ENCODE measurements at places on chromosomes 4 and X.

- DNase-seq: no peak
Measured at GRCh38 chrX:122512561-122513072, 671.5 kb upstream of the GRIA3 start.

DNA sequence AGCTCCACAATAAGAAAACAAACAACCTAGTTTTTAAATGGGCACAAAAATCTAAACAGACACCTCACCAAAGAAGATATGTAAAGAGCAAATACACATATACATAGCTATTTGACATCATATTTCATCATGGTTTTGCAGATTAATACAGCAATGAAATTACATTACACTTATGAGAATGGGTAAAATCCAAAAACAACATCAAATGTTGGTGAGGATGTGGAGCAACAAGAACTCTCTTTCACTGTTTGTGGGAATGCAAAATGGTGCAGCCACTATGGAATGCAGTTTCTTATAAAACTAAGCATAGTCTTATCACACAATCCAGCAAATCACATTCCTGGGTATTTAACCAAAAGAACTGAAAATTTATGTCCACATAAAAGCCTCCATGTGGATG lies 25.0 kb downstream of the TLR6 start:
- no peak for DNase-seq

DNA sequence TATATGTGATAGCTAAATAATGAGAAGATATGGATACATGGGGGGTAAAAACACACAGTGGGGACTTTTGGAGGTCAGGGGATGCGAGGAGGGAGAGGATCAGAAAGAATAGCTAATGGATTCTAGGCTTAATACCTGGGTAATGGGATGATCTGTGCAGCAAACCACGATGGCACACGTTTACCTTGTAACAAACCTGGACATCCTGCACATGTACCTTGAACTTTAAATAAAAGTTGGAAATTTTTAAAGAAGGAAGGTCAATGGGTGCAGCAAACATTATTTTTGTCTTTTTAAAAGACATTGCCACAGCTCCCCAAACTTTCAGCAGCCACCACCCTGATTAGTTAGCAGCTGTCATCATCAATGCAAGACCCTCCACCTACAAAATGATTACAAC lies 29.7 kb upstream of the UGT2B15 start:
- no peak for DNase-seq

DNA sequence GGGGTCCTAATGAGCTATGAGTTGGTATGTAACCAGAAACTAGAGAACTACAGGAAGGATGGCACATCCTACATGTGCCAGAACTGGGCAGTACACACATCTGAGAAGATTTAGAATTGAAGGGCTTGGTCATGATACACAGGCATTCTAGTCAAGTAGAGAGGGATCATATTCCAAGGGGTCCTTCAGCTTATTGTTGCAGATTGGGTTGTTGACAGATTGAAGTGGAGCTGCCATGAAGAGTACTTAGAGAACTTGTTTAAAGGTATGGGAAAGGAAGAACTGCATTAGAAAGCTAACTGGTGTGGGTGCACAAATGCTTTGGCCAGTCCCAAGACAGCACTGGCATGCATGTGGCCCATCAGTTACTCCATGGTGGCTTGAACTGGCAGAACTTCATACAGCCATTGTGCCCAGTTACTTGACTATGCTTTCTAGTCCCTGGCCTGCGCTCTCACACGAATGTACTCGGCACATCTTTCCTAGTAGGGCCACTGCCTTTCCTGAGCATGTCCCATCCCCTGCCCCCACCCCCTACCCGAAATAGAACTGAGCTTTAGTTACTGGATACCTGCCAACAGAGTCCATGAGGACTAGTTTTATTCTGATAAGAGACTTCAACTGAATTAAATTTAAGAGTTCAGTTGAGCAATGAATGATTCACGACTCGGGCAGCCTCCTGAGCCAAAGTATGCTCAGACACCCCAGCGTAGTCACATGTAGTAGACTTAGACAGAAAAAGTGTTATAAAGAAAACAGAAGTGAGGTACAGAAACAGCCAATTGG lies 64.0 kb downstream of the CCNG2 start:
- DNase-seq: no peak

DNA sequence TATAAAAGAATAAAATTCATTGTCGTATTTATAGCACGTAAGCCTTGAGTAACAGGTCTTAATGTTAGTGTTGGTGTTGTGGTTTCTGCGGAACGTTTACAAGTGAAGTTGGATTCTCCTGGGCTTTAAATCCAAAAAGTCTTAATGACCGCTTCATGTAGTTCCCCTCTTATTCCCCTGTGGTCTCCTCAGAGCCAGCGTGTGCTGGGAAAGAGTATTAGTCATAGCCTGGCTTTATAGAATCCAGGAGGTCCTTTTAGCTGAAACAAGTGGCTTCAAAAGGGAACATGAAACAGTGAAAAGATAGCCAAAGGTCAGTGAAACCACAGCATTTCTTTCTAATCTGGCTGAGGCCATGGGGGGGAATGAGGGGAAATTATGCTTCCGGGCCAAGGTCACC lies 79.1 kb downstream of the CLCN4 start:
- no peak for DNase-seq

DNA sequence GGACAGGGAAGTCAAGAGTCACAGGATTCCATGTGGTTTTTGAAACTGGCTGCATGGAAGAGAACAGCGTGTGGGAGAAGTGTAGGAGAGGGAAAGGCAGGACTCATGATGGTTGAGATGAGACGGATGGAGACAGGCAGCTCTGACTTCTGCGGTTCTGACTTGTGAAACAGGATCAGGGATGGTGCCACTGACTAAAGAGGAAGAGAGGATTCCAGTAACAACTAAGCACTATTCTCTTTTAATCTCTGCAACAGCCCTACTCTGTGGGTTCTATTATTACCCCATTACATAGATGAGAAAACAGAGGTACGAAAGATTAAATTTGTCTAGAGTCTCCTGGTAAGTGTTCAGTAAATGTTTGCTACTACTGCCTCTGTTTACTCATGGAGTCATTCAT lies 156.3 kb downstream of the CBR4 start:
- no peak for DNase-seq

DNA sequence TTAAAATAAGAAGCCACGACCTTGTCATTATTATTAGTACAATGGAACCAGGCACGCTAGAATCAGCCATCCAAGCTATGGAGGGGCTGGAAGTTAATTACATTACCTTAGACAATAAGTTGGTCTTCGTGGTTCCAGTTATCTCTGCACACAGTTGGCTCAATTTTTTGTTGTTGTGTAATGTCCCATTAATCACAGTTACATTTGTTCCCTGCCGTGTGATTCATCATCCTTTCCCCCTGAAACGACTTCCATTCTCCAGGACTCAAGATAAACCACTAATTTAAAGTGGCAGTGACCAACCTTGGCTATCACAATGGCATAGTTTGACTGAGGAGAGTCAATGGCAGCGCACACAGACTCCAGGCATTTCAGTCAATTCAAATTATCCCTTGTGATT lies 905.0 kb downstream of the RAB28 start:
- no peak for DNase-seq

GRCh38 chr4:3261411-3262207 lies 12.7 kb downstream of the MSANTD1 start:
- DNase-seq: peak; percentile 6

GRCh38 chrX:19579485-19579884 lies 64.2 kb upstream of the MAP3K15 start:
- no peak for DNase-seq

DNA sequence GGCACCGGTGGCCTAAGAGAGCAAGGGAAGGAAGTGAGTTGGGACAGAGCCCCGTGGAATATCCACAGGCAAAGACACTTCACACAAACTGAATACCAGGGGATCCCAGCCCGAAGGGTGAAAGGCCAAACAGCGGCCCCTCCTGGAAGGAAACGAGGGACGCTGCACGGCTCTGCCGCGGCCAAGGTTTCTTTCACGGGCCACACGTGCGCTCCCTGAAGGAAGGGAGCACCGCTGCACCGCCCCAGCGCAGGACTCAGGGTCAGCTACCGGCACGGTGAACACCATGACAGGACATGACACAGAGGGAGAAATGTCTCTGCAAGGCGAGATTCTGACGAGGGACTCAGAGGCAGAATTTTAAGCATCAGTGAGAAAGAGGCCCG lies 31.5 kb upstream of the GTPBP6 start:
- no peak for DNase-seq

DNA sequence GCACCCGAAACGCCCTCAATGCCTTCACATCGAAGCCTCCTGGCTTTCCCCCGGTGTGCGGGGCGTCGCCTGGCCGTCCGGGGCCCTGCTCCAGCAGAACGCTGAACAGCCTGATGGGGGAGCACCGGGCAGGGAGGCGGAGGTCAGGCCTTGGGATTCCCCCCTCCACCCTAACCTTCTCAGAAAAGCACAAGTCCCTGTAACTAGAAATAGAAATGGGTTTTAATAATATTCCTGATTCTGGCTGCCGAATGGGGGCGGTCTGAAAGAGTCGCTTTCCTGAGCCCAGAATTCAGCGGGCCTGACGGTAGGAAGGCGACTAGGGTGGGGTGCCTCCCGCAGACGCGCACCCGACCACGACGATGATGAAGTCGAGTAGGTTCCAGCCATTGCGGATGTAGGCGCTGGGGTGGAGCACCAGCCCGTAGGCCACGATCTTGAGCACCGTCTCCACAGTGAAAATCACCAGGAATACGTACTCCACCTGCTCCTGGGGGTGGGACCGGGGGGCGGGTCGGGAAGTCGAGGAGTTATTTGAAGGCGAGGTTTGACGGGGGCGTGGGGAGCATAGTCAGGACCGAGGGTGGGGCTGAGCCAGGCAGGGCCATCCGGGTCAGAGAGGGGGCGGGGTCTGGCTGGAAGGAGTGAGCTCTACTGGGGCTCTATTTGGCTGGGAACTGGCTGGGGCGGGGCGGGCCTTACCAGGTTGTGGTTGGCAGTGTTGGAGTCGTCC lies 2.5 kb downstream of the CACNA1F start:
- peak; percentile 86 for DNase-seq

- DNase-seq: no peak
Measured at GRCh38 chrX:39891781-39892180, 206.0 kb downstream of the BCOR start.

DNA sequence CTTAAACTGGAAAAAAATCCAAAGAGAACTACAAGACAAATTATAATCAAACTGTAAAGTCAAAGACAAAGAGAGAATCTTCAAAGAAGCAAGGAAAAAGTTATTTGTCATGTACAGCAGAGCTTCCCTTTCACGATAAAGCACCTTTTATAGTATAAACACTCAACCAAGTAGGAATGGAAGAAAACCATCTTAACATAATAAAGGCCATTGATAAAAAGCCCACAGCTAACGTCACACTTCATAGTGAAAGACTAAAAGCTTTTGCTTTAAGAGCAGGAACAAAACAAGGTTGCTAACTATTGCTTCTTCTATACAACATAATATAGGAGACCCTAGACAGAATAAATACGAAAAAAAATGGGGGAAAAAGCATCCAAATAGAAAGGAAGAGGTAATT lies 595.7 kb upstream of the POU3F4 start:
- no peak for DNase-seq

GRCh38 chr4:169593050-169593560 lies 19.3 kb downstream of the NEK1 start:
- no peak for DNase-seq

GRCh38 chr4:140094438-140095420 lies 59.3 kb downstream of the MAML3 start:
- DNase-seq: peak; percentile 61

DNA sequence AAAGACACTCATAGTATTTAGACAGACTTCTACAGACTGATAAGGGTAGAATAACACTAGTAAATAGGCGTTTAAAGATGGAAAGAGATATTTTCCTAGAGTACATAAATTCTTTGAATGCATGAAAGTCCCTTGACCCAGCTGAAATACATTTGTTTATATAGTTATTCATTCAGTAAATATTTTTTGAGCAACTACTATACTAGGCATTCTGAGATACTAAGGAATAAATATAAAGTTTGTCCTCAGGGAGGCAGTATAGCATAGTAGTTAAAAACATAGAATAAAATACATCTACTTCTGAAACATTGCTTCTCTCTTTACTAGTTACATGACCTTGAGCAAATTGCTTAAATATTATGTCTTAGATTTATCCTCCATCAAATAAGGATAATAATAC lies 27.4 kb downstream of the HMGN5 start:
- DNase-seq: no peak

DNA sequence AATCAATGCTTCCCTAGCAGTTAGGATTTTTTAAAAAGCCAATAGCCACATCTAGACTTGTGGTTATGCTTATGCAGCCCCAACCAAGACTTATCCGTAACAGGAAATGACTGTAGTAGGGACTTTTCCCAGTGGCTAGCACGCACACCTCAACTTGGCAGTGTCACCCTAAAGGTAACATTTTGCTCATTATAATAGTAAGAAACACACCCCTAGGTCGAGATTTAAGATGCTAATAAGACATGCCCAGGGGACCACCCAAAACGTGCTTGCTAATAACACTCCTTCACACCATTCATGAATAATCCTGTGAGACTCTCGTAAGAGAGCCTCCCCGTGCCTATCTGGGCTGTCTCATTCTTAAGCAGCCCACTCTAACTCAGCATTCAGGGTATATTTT lies 195.3 kb downstream of the CHIC1 start:
- DNase-seq: no peak

DNA sequence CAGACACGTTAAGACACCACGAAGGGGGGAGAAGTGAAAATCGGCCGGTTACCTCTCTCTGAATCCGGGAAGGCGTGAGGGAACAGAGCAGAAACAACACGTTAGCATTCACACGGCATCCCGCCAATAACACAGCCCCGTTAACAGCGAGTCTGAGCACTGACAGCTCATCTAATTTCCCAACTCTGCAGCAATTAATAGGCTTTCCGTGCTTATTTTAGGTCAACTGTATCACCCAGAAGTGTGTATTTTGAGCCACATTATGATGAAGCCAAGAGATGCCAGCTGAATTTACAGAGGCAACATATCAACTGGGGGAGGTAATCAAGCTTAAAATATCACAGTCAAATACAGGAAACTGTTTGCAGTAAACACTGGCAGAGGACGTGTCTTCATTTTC lies 92.6 kb downstream of the NSUN7 start:
- no peak for DNase-seq

DNA sequence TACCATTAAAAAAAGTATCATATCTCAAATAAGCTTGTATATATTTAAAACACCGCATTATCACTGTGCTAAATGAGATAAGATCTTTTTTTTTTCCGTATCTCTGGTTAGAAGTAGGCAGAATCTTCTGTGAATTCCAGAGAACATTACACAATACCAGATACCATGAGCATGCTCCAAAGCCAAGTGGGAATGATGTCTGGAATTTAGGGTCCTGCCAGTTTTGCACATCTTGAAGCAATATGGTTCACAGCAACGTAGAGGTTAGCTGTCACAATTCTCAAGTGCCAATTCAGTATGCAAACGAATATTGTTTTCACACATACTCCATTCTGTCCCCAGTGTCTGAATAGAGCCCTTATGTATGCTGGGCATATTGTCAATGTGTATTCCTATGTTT lies 127.5 kb upstream of the NEIL3 start:
- DNase-seq: no peak

- no peak for DNase-seq
Measured at GRCh38 chr4:90099812-90100211, 27.4 kb upstream of the CCSER1 start.

All from transverse colon (tissue), 4 donors.